ENCODE measurements at places on chromosomes 2 and 18. TPM values are rescaled to one million over a fixed set of nuclear protein-coding genes. Genes with fewer than 3 reads are reported as not detected.

The REG3G gene
- not detected for total RNA-seq

The C2orf42 gene
- total RNA-seq = 8.1 TPM

The KCNJ3 gene
- not detected for total RNA-seq

The DSC3 gene
- total RNA-seq = 1.8 TPM

The TCF4 gene
- total RNA-seq = 2.0 TPM

The CROCC2 gene
- not detected for total RNA-seq

All from A549 treated with RU486 at 1 μM for 4 hours (cell line).